ENCODE measurements at places on chromosomes 12 and 14. TPM values are rescaled to one million over a fixed set of nuclear protein-coding genes. Genes with fewer than 3 reads are reported as not detected.

The TEX52 gene
- total RNA-seq, result not detected

The SDR9C7 gene
- total RNA-seq, result not detected

The MRPL52 gene
- total RNA-seq, result 325 TPM

The MYO1A gene
- total RNA-seq, result not detected

The CD69 gene
- total RNA-seq, result 1.2 TPM

The SARNP gene
- 144 TPM for total RNA-seq

The NEUROD4 gene
- total RNA-seq, result not detected

The PRB4 gene
- total RNA-seq, result not detected

The SLCO1C1 gene
- total RNA-seq, result not detected

GRCh38 chr12:56115329-56115728 is 1.1 kb upstream of the RPL41 start:
- peak; percentile 41 for DNase-seq

GRCh38 chr14:67998834-67999233 is 179.3 kb downstream of the RAD51B start:
- DNase-seq, result no peak

DNA sequence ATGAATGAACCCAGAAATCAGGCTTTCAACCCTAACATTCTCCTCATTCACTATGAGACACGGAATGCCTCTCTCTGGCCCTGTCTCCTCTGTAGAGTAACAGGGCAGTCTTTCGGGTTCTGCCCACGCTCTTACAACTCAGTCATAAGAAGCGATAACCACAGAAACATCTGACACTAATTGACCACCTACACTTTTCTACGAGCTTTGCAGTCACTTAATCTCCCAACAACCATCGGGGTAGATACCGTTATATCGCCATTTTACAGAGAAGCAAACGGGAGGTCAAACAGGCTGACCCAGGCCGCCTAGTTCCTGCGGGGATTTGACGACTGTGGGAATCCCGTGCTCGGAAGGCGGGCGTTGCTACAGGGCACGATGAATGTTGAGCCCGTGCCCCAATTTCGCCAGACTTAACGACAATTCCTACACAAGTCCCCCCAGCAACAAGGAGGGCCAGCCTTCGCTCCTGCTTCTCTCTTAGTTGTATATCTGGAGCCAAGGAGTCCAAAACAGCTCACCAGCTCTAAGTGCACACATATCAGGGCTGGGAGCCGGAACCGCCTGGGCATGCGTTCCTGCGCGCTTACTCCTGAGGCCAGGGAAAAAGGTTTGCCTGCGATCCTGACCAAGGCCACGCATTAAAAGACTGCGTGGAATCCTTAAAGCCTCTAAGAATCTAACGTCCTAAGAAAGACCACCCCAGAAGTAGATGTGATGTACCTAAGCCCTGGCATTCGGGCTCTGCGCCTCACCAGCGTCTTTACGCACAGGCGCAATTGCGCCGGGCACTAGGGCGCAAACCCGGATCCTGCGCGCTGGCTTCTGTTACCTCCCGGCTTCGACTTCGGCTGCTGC is 38.7 kb upstream of the TBX5 start:
- no peak for DNase-seq

GRCh38 chr14:29630566-29631160 is 297.0 kb downstream of the PRKD1 start:
- no peak for DNase-seq

DNA sequence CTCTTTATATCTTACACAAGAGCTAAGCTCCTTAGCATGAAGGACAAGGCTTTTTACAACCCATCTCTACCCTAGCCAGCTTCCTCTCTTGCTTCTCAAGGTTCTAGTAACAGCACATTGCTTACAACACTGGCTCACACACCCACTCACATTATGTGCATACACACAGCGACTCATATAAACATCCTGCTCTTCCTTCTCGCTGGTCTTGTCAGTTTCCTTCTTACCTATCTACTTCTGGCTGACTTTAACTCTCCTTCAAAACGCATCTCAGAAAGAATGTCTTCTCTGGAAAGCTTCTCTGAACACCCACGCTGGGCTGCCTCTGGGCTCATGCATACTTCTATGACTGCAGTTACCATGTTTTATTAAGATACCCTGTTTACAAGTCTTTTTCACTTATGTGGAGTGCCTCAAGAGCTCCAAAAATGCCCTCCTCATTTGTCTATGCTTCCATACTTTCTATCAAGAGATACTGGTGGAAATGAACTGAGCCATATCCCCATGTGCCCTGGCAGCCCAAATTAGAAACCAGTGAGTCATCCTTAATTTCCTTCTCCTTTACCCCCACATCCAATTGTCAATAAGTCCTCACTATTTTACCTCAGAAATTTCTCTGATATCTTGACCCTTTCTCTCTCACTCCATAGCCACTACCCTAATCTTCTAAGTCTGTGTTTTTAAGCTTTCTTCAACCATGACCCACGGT is 126.9 kb upstream of the KRAS start:
- peak; percentile 47 for DNase-seq

DNA sequence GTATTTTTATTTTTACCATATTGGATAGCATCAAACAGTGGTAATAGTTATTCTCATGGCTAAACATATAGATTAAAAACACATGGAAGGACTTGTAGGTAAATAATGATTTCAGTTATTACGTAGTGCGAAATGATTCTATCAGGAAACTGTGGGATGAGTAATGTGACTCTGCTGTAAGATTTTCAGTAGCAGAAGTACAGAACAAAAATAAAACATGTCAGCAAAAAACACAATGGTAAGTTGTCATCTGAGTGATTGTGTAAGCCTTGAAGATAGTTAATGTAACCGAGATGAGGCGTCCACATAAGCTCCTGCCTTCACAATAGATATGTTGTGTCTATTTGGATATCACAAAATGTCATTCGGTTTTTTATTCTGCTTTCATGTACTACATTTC is 99.8 kb downstream of the BORCS5 start:
- no peak for DNase-seq

- peak; percentile 18 for DNase-seq
Observed at GRCh38 chr14:99612738-99613330, 8.8 kb upstream of the CCDC85C start.

DNA sequence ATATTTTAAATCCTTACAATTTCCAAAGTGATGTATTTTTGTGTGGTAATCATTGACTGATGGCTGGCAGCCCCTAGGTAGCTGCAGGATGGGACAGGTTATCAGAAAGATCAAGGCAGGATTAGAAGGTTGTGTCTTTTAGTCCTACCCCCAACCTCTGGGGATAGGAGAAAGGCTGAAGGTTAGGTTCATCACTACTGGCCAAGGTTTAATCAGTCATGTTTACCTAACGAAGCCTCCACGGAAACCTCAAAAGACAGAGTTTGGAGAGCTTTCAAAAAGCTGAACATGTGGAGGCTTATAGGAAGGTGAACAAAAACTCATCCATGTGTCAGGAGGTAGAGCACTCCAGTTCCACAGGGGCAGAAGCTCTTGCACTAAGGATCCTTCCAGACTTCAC is 77.5 kb upstream of the CD163 start:
- no peak for DNase-seq

GRCh38 chr12:7219599-7220243 is 30.2 kb downstream of the PEX5 start:
- DNase-seq, result peak; percentile 66

- DNase-seq, result no peak
Observed at GRCh38 chr14:104262515-104263514, 124.4 kb downstream of the KIF26A start.

DNA sequence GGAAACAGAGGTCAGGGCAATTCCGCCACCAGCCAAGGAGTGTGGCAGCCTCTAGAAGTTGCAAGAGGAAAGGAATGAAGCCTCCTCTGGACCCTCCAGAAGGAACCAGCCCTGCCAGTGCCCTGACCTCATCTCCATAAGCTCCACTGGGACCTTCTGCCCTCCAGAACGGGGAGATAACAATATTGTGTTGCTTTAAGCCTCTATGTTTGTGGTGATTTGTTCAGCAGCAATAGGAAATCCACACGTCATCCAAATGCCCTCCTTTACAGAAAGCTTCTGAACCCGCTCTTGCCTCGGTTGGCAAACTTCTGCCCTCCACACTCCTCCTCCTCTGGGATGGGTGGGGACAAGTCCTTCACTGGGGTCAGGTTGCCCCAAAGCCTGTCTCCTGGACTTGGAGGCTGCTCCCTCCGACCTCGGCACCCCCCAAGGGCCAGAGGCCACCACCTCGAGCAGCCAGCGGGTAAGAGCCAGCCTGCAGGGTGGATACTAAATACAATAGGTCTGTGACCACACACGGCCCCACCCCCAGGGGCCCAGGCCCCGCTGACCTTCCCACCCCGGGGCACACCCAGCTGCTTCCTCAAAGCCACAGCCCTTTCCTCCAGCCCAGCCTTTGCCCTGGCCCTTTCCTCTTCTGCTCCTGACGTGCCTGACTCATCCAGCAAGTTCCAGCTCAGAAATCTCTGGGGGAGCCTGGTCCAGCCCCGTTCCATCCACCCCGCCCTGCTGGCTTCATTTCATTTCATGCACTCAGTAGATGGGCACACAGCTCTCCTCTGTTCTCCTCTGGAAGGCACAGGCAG is 58.7 kb upstream of the NCOR2 start:
- peak; percentile 82 for DNase-seq

DNA sequence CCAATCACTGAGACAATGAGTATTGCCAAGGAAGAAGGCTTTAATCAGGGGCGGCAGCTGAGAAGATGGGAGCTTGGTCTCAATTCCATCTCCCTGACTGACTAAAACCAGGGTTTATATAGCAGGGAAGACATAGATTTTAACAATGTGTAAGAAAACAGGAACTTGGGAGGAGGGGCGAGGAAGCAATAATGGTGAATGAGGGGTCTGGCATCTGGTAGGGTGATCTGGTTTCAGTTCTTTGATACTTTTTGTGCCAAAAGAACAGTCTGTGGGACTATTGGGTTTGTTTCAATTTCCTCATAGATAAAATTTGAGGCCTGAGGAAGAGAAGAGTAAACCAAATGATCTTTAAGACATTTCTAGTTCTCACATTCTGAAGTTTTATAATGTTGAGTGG is 49.2 kb downstream of the FUT8 start:
- no peak for DNase-seq

- DNase-seq, result no peak
Observed at GRCh38 chr14:53356361-53357150, 203.4 kb upstream of the DDHD1 start.

GRCh38 chr14:22887990-22888378 is 5.0 kb downstream of the REM2 start:
- no peak for DNase-seq

DNA sequence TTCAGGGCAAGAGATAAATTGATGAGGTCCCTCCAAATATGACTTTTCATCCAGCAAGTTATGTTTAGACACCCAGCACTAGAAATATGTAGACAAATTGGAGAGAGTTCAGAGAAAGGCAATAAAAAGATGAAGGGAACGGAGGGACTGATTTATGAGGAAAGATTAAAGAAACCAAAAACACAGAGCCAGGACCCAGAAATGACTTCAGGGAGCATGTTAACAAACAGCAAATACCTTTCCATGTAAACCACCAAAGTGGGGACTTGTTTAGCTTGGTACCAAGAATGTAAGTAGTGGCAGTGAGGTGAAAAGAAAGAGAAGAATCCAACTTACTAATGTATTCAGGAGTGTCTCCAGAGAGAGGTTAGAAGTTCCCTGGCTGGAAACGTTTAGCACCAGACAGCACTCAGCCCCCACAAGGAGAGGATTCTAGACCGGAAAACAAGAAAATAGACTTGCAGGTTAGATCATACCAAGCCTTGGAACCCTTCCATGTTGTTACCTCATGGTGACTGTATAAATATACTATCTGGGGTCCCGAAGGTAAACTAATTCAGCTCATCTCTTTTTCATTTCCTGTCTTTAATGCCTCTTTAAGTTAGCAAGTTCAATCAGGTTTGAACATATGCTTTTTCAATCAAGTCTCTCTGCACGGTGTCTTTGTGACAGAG is 79.2 kb downstream of the TBC1D30 start:
- peak; percentile 38 for DNase-seq

DNA sequence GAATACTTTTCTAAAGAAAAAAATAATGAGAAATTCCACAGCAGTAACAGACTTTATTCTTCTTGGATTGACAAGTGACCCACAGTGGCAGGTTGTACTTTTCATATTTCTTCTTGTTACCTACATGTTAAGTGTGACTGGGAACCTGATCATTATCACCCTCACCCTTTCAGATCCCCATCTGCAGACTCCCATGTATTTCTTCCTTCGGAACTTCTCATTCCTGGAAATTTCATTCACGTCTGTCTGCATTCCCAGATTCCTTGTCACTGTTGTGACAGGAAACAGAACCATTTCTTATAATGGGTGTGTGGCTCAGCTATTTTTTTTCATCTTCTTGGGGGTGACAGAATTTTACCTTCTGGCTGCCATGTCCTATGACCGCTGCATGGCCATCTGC is 2.3 kb downstream of the OR6C75 start:
- DNase-seq, result no peak

DNA sequence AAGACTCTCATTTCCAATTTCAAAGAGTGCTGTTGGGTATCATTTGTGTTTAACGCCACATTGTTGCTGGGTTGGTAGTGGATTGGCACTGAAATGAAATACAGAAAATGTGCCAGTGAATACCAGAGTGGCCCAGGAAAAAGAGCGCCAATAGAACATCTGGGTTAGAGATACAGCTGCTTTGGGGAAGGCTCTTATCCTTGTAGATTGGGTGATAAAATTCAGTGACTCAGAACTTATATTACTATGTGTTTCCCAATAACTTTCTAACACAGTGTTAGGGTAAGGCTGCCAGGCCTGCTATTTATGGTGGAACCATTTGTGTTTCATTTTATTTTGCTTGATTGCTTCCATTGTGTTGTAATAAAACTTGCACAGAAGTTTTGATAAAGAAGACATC is 168.2 kb upstream of the SSTR1 start:
- peak; percentile 13 for DNase-seq

DNA sequence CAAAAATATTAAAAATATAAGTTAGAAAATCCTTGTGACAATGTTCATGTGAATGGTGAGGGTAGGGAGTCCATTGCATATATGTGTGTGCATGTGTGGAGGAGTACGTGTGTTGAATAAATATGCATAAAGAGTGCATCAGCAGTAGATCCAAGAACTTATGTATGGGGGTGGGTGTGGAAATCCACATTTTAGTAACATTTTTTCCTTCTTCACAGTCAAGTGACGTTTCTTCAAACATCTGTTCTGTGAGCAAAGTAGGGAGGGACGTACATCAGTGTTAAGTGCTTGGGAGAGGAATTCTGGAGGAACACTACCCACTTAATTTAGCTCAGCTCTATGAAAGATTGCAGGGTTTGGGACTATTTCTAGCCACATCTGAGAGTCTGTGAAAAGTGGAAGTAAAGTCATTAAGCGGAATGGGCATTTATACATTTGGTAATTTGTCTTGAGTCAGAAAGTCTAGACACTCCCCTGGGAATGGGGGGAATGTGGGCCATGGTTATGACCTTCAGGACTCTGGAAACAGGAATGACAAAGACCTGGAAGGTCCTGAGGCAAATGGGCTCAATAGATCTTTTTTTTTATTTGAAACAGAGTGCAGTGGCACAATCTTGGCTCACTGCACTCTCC is 156.4 kb upstream of the PLXNC1 start:
- no peak for DNase-seq

Data from M059J (cell line).